WTC11 (cell line): ENCODE measurements at places on chromosomes 6 and 20. TPM values are rescaled to one million over a fixed set of nuclear protein-coding genes. Genes with fewer than 3 reads are reported as not detected.
A peak's percentile ranks its signal among the peaks of the same experiment; 100 is the strongest.

Gene PTK7
- total RNA-seq, result 151 to 165 TPM (median 160 TPM) in 3 replicates

Gene TSBP1
- total RNA-seq, result not detected in 3 replicates

Gene DNMT3B
- total RNA-seq, result 638 to 682 TPM (median 641 TPM) in 3 replicates

Gene IMPG1
- not detected in 3 replicates for total RNA-seq

Gene STAU1
- 83.6 to 92.6 TPM (median 87.3 TPM) in 3 replicates for total RNA-seq

Gene MPIG6B
- 0.09 to 0.11 TPM (median 0.11 TPM) in 3 replicates for total RNA-seq

Gene TFAP2B
- total RNA-seq, result not detected in 3 replicates

Gene SIM1
- 0.09 to 0.11 TPM (median 0.11 TPM) in 3 replicates for total RNA-seq

Gene MYH7B
- 0.66 to 1.0 TPM (median 0.98 TPM) in 3 replicates for total RNA-seq

Gene PGBD1
- 6.8 to 7.5 TPM (median 6.9 TPM) in 3 replicates for total RNA-seq

Gene HTR1B
- 1.5 to 1.7 TPM (median 1.6 TPM) in 3 replicates for total RNA-seq

Gene LGSN
- total RNA-seq, result 0.11 to 0.35 TPM (median 0.18 TPM) in 3 replicates

- H3K4me1 ChIP-seq, result 0 out of 2 replicates have a peak, but pooled peaks cover 2% of the 10 kb centered on the region
- no peaks in the 10 kb centered on the region for H3K36me3 ChIP-seq
- DNase-seq, result no peak
- H3K4me3 ChIP-seq, result no peak overlapping the region
- no peaks in the 10 kb centered on the region for H3K27me3 ChIP-seq
- H3K27ac ChIP-seq, result no peak overlapping the region
Observed at GRCh38 chr20:54190217-54190616, 16.4 kb upstream of the CYP24A1 start.

GRCh38 chr6:5490501-5491069 is 229.3 kb downstream of the FARS2 start:
- H3K4me1 ChIP-seq, result 0 out of 2 replicates have a peak, but pooled peaks cover 3% of the 10 kb centered on the region
- DNase-seq, result no peak
- H3K27ac ChIP-seq, result no peak overlapping the region
- no peak overlapping the region for H3K4me3 ChIP-seq

GRCh38 chr6:45714006-45714730 is 301.5 kb downstream of the CLIC5 start:
- H3K4me1 ChIP-seq, result peaks cover 6% of the 10 kb centered on the region
- no peak overlapping the region for H3K27ac ChIP-seq
- DNase-seq, result no peak
- no peak overlapping the region for H3K4me3 ChIP-seq
- H3K36me3 ChIP-seq, result no peaks in the 10 kb centered on the region

DNA sequence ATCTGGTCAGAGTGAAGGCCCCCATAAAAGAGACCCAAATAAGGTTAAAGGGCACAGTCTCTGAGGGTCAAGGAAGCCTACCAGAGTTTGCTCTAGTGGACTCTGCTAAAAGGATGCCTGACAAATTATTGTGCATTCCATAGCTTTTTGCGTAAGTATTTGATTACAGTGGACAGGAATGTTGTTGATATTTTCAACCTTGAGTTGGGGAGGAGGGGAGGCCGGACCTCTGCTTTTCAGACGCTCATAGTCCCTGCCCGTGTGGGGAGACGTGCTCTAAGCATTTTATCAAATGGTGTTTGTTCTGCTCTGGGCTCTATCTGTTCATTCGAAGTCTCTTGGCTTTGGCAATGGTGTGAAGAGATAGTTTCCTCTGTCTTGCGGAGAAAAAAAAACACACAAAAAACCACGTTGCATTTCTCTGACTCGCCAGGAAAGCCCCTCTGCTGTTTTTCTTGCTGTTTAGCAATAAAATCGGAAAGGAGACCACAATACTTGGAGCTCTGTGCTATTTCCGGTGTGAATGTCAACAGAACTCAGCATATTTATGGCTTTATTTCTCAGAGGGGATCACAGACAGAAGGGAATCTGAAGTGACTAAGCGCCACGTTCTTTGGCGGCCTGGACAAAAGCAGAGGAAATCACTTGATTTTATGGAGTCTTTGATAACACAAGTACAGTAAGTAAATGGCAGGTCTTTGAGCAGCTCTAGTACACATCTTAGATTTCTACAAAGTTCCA is 159.8 kb downstream of the ZFP64 start:
- H3K36me3 ChIP-seq, result no peaks in the 10 kb centered on the region
- no peak for DNase-seq
- H3K27ac ChIP-seq, result peak overlapping the region; percentile 81
- peaks cover 19% of the 10 kb centered on the region for H3K4me1 ChIP-seq

DNA sequence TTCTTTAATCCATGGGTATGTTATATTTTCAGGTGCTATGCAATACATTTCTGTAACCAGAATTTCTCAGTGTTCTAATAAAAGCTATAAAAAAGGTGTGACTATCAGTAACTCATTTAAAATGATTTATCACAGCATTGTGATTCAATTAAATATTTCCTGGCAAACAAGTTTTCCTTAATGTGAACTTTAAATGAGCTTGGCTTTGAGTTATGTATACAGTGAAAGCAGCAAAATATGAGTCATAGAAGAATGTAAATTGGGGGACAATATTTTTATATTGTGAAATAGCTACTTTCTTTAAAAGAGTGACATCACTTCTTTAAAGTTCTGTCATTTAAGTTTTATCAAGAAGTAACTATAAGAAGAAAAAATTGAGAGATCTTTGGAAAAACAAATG is 484.9 kb upstream of the MAN1A1 start:
- H3K4me1 ChIP-seq, result peaks cover 12% of the 10 kb centered on the region
- no peaks in the 10 kb centered on the region for H3K27me3 ChIP-seq
- H3K36me3 ChIP-seq, result no peaks in the 10 kb centered on the region
- H3K4me3 ChIP-seq, result no peak overlapping the region
- H3K27ac ChIP-seq, result no peak overlapping the region
- DNase-seq, result no peak

DNA sequence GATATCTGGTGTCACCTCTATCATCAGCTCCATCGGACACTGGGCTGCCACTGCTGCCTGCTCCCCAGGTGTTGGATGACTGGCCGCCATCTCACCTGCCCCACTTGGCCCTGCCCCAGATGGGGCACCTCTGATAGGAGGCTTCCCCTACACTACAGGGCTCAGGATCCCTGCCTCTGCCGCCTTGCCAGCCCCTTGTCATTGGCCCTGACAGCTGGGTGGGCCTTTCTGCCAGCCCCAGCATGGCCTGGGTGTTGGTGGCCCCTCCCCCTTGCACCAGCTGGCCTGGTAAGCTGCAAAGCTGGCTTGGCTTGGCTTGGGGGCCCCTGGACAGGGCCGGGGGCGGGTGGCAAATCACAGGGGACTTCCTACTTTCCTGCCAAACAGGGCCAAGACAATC is 10.6 kb downstream of the PACSIN1 start:
- peaks cover 11% of the 10 kb centered on the region for H3K36me3 ChIP-seq
- H3K27me3 ChIP-seq, result no peaks in the 10 kb centered on the region; the same call in 1 of the 2 replicates
- H3K27ac ChIP-seq, result no peak overlapping the region
- DNase-seq, result no peak
- H3K4me3 ChIP-seq, result no peak overlapping the region

- peak overlapping the region; percentile 51 for H3K4me3 ChIP-seq
- no peak for DNase-seq
- peaks cover 6% of the 10 kb centered on the region; the same call in 1 of the 2 replicates for H3K27me3 ChIP-seq
Observed at GRCh38 chr6:41677124-41677921, 39.1 kb downstream of the MDFI start.

DNA sequence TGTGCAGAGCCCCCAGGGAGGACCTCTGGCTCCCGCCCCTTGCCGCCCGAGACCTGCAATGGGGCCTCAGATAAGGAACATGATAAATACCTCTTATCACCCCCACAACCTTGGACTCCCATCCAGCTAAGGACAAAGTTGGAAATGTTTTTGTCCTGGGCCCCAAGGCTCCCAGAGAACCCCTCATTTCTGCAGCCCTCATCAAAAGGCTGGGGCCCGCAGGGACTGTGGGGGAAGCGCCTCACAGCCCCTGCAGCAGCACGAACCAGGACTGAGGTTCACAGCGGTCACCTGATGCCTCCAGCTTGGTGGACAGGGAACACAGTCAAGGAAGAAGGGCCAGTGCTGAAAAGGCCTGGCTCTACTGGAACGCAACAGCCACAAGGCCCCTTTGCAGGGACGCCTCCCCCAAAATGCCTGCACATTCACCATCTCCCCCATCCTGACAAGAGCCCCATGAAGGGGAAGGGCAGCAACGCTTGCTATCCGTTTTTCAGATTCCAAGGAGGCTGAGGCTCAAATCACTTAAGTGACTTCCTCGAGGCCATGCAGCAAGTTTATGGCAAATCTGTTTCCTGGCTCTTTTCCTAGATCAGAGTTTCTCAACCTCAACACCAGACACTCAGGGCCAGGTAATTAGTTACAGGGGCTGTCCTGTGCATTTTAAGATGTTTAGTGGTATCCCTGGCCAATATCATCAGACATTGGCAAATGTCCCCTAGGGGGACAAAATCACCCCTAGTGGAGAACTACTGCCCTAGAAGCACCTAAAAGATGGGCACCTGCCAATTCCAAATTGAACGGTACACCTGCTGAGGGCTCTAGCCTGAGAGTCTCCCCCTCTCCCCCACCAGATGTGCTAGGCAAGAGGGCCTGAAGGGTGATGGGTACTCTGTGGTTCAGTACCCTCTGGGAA is 10.6 kb downstream of the TFEB start:
- no peak overlapping the region for H3K27ac ChIP-seq
- DNase-seq, result no peak
- no peaks in the 10 kb centered on the region; the same call in 1 of the 2 replicates for H3K27me3 ChIP-seq
- H3K36me3 ChIP-seq, result no peaks in the 10 kb centered on the region

- H3K27ac ChIP-seq, result no peak overlapping the region
- H3K4me3 ChIP-seq, result no peak overlapping the region
- peak; percentile 69 for DNase-seq
- H3K36me3 ChIP-seq, result no peaks in the 10 kb centered on the region
- H3K27me3 ChIP-seq, result no peaks in the 10 kb centered on the region; the same call in 1 of the 2 replicates
Observed at GRCh38 chr6:105835373-105835772, 250.8 kb upstream of the PRDM1 start.

GRCh38 chr6:36703982-36704381 is 6.4 kb downstream of the RAB44 start:
- no peaks in the 10 kb centered on the region for H3K36me3 ChIP-seq
- no peaks in the 10 kb centered on the region for H3K4me1 ChIP-seq
- no peak overlapping the region for H3K4me3 ChIP-seq
- no peaks in the 10 kb centered on the region for H3K27me3 ChIP-seq
- no peak for DNase-seq
- H3K27ac ChIP-seq, result no peak overlapping the region

GRCh38 chr6:149087898-149088297 is 229.6 kb upstream of the TAB2 start:
- no peaks in the 10 kb centered on the region for H3K27me3 ChIP-seq
- no peaks in the 10 kb centered on the region for H3K4me1 ChIP-seq
- no peak overlapping the region for H3K4me3 ChIP-seq
- H3K27ac ChIP-seq, result no peak overlapping the region

DNA sequence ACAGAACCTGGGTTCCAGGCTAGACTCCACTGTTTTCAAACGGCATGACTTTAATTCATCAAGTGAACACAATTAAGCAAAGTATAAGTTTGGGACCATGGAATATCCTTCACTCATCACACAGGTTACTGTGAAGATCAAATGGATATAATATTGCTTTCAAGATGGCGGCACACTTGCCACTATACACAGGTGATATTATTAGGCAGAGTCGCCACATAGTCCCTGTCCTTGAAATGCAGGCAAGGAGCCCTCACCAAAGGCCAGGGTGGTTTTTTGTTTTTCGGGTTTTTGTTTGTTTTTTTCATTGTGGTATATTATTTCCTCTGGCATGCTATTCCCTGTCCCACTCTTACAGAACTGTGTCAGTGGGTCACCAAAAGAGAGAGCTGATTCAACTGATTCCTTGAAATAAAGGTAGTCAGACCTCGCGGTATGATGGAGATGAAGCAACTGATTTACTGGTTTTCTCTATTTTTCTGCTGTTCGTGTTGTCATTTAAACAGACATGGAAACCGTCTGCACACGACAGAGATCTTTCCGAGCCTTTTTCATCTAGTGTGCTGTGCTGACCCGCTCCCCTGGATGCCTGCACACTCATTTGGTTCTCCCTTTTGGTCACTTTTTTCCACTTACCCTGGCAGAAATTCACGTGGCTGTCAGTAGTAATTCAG is 29.7 kb downstream of the MYB start:
- H3K27me3 ChIP-seq, result no peaks in the 10 kb centered on the region
- peak overlapping the region; percentile 42; the same call in 1 of the 2 replicates for H3K27ac ChIP-seq
- peaks cover 19% of the 10 kb centered on the region for H3K4me1 ChIP-seq
- no peak for DNase-seq
- H3K4me3 ChIP-seq, result no peak overlapping the region

GRCh38 chr6:44110005-44110676 is 17.1 kb downstream of the MRPL14 start:
- no peak overlapping the region for H3K4me3 ChIP-seq
- no peaks in the 10 kb centered on the region for H3K27me3 ChIP-seq
- peaks cover 72% of the 10 kb centered on the region for H3K36me3 ChIP-seq
- H3K4me1 ChIP-seq, result no peaks in the 10 kb centered on the region
- DNase-seq, result no peak

DNA sequence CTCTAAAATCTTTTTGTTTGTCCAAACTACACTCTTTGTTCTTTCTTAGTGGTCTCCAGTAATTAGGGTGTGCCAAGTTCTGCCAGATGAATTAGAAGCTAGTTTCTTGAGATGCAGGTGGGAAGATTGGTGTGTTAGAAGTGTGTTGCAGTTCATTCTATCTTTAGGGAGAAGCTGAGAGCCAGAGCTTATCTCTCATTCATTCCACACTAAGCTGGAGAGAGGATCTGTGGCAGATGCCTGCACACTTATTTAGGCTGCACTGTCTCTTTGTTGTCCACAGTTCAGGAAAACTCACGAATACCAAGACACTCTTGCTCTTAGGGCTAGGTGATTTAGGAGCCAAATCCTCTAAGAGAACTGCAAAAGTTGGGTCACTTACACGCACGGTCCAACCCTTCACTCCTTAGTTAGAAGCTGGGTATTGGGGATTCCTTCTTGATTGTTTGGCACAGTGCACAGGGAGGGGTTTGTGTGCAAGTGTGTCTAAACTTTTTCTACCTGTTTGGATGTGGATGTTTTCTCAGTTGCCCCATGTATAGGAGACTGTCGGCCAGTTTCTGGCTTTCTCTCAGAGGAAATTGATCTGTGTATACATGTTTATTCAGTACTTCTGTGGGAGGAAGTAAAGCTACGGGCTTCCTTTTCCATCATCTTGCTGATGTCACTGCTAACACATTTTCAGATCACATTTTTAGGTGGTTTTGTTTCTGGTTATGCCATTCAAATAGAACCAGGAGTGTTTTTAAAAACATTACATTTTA is 49.5 kb downstream of the SMAP1 start:
- H3K27ac ChIP-seq, result no peak overlapping the region
- peaks cover 32% of the 10 kb centered on the region for H3K36me3 ChIP-seq
- DNase-seq, result no peak
- H3K27me3 ChIP-seq, result no peaks in the 10 kb centered on the region
- H3K4me1 ChIP-seq, result peaks cover 4% of the 10 kb centered on the region

DNA sequence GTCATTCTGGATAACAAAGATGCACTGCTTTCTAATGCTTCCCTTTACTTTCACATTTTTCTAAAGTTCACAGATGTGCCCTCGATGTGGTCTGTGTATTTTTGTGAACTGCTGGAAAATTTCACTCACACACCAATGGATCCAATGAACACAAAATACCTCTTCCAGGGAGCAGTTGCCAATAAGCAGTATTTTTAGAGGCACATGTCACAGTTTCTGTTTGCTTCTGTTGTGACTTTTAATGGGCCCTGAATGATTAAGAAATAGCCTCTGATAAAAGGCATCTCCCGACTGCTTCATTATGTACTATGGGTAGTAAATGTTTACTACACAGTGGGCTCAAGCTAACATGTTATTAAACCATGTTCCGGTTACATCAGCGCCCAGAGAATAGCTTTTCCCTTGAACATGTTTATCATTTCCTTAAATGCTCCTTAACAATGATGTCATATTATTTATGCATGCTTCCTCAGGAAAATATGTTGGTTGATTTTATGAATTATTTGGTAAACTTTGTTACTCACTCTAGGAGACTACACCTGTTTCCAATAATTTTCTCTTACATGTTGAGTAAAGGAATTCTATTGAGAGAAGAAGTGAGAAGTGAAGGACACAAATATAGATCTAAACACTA is 188.0 kb downstream of the KCNQ5 start:
- H3K27me3 ChIP-seq, result no peaks in the 10 kb centered on the region
- H3K4me1 ChIP-seq, result peaks cover 12% of the 10 kb centered on the region
- H3K27ac ChIP-seq, result no peak overlapping the region
- H3K36me3 ChIP-seq, result no peaks in the 10 kb centered on the region
- no peak for DNase-seq
